ENCODE measurements at places on chromosomes 4 and X.

DNA sequence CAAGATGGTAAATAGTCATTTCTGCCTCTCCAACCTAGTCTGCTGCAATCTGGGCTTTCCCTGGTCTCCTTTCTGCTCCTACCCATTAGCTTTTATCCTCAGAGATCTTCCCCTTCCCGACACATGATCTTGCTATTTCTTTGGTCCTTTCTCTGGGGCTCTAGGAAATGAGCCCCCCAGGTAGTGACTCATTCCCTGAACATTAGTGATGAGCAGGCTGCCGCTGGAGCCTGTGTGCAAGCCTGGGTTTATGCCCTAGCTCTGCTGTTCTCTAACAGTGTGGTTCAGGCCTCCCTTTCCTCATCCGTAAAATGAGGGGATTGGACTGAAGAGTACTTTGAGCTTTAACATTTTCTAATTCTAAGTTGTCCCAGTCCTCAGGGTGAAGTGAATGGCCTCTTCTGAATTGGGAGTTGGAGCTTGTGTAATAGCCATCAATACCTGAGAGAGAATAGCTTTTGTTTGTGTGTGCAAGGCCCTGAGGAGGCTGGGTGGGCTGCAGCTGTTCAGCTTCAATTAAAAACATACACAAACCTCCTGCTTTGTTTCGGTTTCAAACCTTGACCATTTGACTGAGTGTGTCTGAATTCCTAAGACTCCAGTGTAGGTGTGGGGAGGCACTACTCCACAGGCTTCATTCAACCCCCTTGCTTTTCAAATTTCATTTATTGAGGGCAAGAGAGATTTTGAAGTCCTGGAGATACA lies 115.6 kb upstream of the SCML1 start:
- DNase-seq: no peak

GRCh38 chr4:40579983-40580382 lies 49.7 kb downstream of the RBM47 start:
- no peak for DNase-seq

- peak; percentile 30 for DNase-seq
Observed at GRCh38 chr4:10180927-10181744, 64.5 kb upstream of the WDR1 start.

DNA sequence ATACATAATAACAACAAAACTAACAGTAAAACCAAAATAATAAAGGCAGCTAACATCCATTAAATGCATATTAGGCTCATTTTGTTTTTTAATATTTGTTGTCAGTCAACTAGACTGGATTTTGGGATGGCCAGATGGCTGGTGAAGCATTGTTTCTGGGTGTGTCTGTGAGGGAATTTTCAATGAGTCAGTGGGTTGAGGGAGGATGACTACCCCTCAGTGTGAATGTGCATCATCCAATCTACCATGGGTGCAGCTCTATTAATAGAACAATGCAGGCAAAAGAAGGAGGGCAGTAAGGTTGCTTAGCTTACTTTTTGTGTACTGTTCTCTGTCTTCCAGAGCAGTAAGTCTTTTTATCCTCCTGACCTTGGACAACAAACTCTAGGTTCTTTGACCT lies 484.2 kb upstream of the HS3ST1 start:
- DNase-seq: no peak

- no peak for DNase-seq
Observed at GRCh38 chrX:87626996-87627395, 109.4 kb downstream of the KLHL4 start.

Measured in CD4-positive, alpha-beta T cell treated with Interleukin-4 for 1 hour (primary cell).